Suprapubic skin (tissue), 4 donors: ENCODE measurements at places on chromosomes 5 and 9. TPM values are rescaled to one million over a fixed set of nuclear protein-coding genes. Genes with fewer than 3 reads are reported as not detected.

The STK32A gene
- total RNA-seq: 5.1 TPM

The LCP2 gene
- 8.9 TPM for total RNA-seq

GRCh38 chr5:59264639-59265245, 628.8 kb downstream of the PDE4D start:
- no peak for DNase-seq
- no peak overlapping the region for H3K4me3 ChIP-seq
- H3K36me3 ChIP-seq: no peaks in the 10 kb centered on the region
- H3K4me1 ChIP-seq: no peaks in the 10 kb centered on the region

GRCh38 chr5:53087621-53088121, 21.9 kb downstream of the MOCS2 start:
- DNase-seq: no peak
- H3K36me3 ChIP-seq: peaks cover 11% of the 10 kb centered on the region
- no peaks in the 10 kb centered on the region for H3K27me3 ChIP-seq

GRCh38 chr5:142700566-142700965, 14.7 kb upstream of the FGF1 start:
- H3K27me3 ChIP-seq: no peaks in the 10 kb centered on the region
- no peaks in the 10 kb centered on the region for H3K36me3 ChIP-seq
- DNase-seq: no peak
- peaks cover 17% of the 10 kb centered on the region for H3K4me1 ChIP-seq
- H3K27ac ChIP-seq: no peak overlapping the region

- no peak overlapping the region for H3K27ac ChIP-seq
- H3K36me3 ChIP-seq: no peaks in the 10 kb centered on the region
- no peaks in the 10 kb centered on the region for H3K4me1 ChIP-seq
- H3K27me3 ChIP-seq: no peaks in the 10 kb centered on the region
- DNase-seq: no peak
- no peak overlapping the region for H3K4me3 ChIP-seq
These were observed 351.1 kb upstream of the RIOK2 start for GRCh38 chr5:97534166-97534565.
